Activated CD4-positive, CD25-positive, alpha-beta regulatory T cell (primary cell): ENCODE measurements at places on chromosomes 16 and 17.

- no peak for DNase-seq
These were observed 10.4 kb downstream of the CCNF start for GRCh38 chr16:2439598-2439997.

DNA sequence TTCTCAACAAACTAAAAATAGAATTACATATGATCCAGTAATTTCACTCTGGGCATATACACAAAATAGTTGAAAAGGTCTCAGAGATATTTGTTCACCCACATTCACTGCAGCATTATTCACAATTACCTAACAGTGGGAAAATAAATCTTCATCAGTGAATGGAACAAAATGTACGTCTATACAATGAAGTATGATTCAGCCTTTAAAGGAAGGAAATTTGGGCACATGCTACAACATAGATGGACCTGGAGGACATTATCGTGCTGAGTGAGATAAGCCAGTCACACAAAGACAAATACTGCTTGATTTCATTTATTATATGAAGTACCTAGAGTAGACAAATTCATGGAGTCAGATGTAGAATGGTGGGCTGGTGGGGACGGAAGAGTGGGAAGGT lies 47.0 kb downstream of the MFSD11 start:
- DNase-seq = no peak

GRCh38 chr17:2266045-2266864 lies 37.3 kb downstream of the SMG6 start:
- peak; percentile 53 for DNase-seq

- no peak for DNase-seq
These were observed 2.4 kb upstream of the SLC47A2 start for GRCh38 chr17:19718613-19719354.

DNA sequence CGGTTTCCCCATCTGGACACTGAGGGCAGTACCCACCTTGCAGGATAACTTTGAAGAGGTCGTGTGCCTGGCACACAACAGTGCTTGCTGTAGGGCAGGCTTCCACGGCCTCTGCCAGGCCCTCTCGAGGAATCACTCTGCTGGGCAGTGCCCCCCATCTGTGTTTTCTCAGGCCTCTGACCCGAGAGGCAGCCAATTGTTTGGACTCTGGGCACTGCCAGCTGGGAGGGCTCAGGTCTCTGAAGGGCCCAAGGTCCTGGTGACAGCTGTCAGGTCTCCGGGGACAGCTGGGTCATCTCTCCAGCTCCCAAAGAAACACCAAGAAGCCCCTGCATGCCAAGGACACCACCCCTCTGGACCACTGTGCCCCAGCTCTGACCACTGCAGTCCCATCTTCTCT lies 1.0 kb upstream of the RAB26 start:
- no peak for DNase-seq

GRCh38 chr16:56426585-56426984 lies 1.2 kb upstream of the AMFR start:
- no peak for DNase-seq

- DNase-seq = no peak
These were observed 54.0 kb downstream of the COTL1 start for GRCh38 chr16:84563786-84564420.

GRCh38 chr16:3023415-3023668 lies 400 bp downstream of the HCFC1R1 start:
- DNase-seq = no peak

DNA sequence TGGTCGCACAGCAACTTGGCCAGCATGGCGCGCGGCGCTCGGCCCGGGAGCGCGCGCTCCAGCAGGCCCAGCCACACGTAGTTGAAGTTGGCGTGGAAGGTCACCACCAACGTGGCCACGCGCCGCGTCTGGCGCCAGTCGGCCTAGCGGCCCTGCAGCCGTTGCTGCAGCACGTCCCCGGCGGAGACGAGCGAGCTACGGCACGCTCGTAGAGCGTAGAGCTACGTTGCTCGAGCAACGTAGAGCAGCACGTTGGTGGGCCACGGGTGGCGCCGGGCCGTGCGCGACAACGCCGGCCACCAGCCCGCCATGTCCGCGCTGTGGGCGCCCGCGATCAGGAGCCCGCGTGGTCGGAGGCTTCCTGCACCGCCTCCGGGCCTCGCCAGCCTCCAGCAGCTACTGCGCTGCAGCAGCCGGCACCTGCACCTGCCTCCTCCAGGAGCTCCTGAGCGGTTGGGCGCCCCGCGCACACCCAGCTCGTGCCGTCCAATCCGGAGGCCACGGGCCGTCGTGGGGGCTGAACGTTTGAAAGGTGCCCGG lies 13.4 kb upstream of the SULT1A1 start:
- DNase-seq = peak; percentile 43

- DNase-seq = no peak
These were observed 32.2 kb downstream of the APPBP2 start for GRCh38 chr17:60493847-60494321.

DNA sequence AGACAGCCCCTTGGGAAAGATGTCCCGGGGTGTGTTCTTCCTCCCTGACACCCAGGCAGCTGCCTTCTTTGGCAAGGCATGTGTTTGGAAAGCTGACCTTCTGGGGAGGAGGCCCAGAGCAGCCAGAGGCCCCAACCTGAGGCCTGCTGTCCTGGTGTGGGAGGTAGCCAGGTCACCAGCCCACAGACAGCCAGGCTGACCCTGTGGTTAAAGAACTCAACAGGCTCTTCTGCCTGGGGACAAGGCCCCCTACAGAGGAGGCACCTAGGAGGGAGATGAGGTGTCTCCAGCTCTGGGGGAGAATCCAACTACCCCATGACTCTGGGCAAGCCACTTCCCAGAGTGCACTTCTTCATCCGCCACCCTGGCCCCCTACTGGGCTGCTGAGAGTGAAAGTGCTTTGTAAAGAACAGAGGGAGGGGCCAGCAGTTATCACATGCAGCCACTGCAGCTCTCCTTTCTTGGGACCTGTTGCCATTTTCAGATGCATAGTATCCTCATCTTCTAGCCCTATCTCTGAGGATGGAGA lies 13.1 kb upstream of the SREBF1 start:
- DNase-seq = peak; percentile 43

- DNase-seq = no peak
These were observed 185.1 kb upstream of the PSMD7 start for GRCh38 chr16:74111456-74111982.

DNA sequence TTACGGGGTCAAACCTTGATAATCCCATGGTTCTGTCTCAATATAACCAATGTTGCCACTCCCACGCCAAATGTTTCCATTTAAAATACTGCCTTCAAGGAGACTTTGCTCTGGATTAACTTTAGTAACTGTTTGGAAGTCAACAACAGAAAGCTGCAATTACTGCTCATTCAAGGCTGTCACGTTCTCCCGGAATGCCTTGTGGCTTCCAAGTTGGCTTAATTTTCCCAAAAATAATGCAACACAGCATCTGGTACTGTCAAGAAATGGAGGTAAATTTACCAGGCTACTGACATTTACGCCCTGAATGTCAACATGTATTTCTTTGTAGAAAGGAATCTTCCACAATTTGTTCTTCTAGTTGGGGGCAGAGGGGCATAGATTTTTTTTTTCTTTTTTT lies 38.2 kb downstream of the GPRC5B start:
- DNase-seq = no peak

GRCh38 chr17:67461228-67461780 lies 84.2 kb downstream of the PITPNC1 start:
- no peak for DNase-seq
